Activated T-helper 1 cell treated with anti-CD3 and anti-CD28 coated beads, Interleukin-12 subunit alpha, Interleukin-12 subunit beta, Interleukin-2, Interleukin-4 antibody, amounts not matched to agents 30 ng/mL and 10 ng/mL and 1 ng/mL, durations not matched to agents 14 hours and 24 hours and 36 hours (primary cell): ENCODE measurements at places on chromosomes 12 and 14. TPM values are rescaled to one million over a fixed set of nuclear protein-coding genes. Genes with fewer than 3 reads are reported as not detected.

The NEUROD4 gene
- total RNA-seq: 0.05 TPM in 1 of 2 replicates, not detected in the other

The TEX22 gene
- 7.4 and 9.1 TPM in 2 replicates for total RNA-seq

The CMA1 gene
- total RNA-seq: not detected in 2 replicates

The MYF5 gene
- total RNA-seq: not detected in 2 replicates

The PMCH gene
- total RNA-seq: 3.1 and 4.3 TPM in 2 replicates

The TMEM30B gene
- total RNA-seq: 0.26 and 0.56 TPM in 2 replicates

The MMP17 gene
- 0.39 and 0.81 TPM in 2 replicates for total RNA-seq

The LALBA gene
- not detected in 2 replicates for total RNA-seq

The CLEC2D gene
- total RNA-seq: 371 and 395 TPM in 2 replicates

The OR6C76 gene
- not detected in 2 replicates for total RNA-seq

The KLRB1 gene
- 0.15 TPM in 1 of 2 replicates, not detected in the other for total RNA-seq

The DDN gene
- total RNA-seq: 0.78 and 1.1 TPM in 2 replicates

The FAM181A gene
- not detected in 2 replicates for total RNA-seq

The SERPINA3 gene
- total RNA-seq: not detected in 2 replicates

The CLEC4D gene
- not detected in 2 replicates for total RNA-seq

The KRT82 gene
- not detected in 2 replicates for total RNA-seq

The CLEC4A gene
- total RNA-seq: 0.26 and 1.3 TPM in 2 replicates

The RNASE7 gene
- total RNA-seq: not detected in 2 replicates

The FBXW8 gene
- total RNA-seq: 6.7 and 7.3 TPM in 2 replicates

The UNC79 gene
- 0.02 and 0.03 TPM in 2 replicates for total RNA-seq

The GPR84 gene
- 2.3 and 2.4 TPM in 2 replicates for total RNA-seq

The TCL1A gene
- not detected in 2 replicates for total RNA-seq

The KRT75 gene
- not detected in 2 replicates for total RNA-seq

The KCNK10 gene
- total RNA-seq: not detected in 2 replicates

The TMPRSS12 gene
- total RNA-seq: not detected in 2 replicates

The FBRSL1 gene
- total RNA-seq: 75.8 and 80.2 TPM in 2 replicates

The PTGDR gene
- not detected in 2 replicates for total RNA-seq

The ZC2HC1C gene
- total RNA-seq: 0.71 and 0.80 TPM in 2 replicates

The KCNK13 gene
- 0.12 TPM in 1 of 2 replicates, not detected in the other for total RNA-seq

The ART4 gene
- total RNA-seq: not detected in 2 replicates

The RDH16 gene
- 0.23 and 0.29 TPM in 2 replicates for total RNA-seq

The ALKBH2 gene
- total RNA-seq: 43.6 and 47.4 TPM in 2 replicates

The MANSC4 gene
- total RNA-seq: not detected in 2 replicates

The HPD gene
- not detected in 2 replicates for total RNA-seq

The VRTN gene
- total RNA-seq: not detected in 2 replicates

The HOXC5 gene
- not detected in 2 replicates for total RNA-seq

The KRT73 gene
- not detected in 2 replicates for total RNA-seq

The KLRK1 gene
- not detected in 2 replicates for total RNA-seq

The DHRS2 gene
- total RNA-seq: 1.6 and 3.0 TPM in 2 replicates

The KRT79 gene
- total RNA-seq: not detected in 2 replicates

The PLXNC1 gene
- total RNA-seq: 18.8 and 22.7 TPM in 2 replicates

The SERPINA5 gene
- not detected in 2 replicates for total RNA-seq

The KITLG gene
- not detected in 2 replicates for total RNA-seq

The HOXC9 gene
- not detected in 2 replicates for total RNA-seq

The CHPT1 gene
- total RNA-seq: 13.1 and 13.3 TPM in 2 replicates

The TRPV4 gene
- not detected in 2 replicates for total RNA-seq

The RPS6KA5 gene
- total RNA-seq: 16.6 and 16.7 TPM in 2 replicates

The PLEKHD1 gene
- 0.07 TPM in 1 of 2 replicates, not detected in the other for total RNA-seq

The ADAM20 gene
- total RNA-seq: 0.47 and 0.61 TPM in 2 replicates

The CRIP1 gene
- 97.1 and 103 TPM in 2 replicates for total RNA-seq

The NUMB gene
- total RNA-seq: 49.6 and 53.4 TPM in 2 replicates

The TRIAP1 gene
- 50.7 and 55.7 TPM in 2 replicates for total RNA-seq

The LRFN5 gene
- not detected in 2 replicates for total RNA-seq

The KRT74 gene
- total RNA-seq: not detected in 2 replicates

The NRIP2 gene
- total RNA-seq: not detected in 2 replicates

The C3AR1 gene
- total RNA-seq: 0.60 and 0.71 TPM in 2 replicates

The CISTR gene
- total RNA-seq: not detected in 2 replicates

The CFAP54 gene
- total RNA-seq: 0.17 and 0.34 TPM in 2 replicates

The CLEC7A gene
- total RNA-seq: 0.17 TPM in 1 of 2 replicates, not detected in the other

The COX8C gene
- total RNA-seq: not detected in 2 replicates
